ENCODE measurements at places on chromosomes 1 and 21. TPM values are rescaled to one million over a fixed set of nuclear protein-coding genes. Genes with fewer than 3 reads are reported as not detected.

Gene NT5C1A
- not detected for total RNA-seq

Gene CFHR3
- not detected for total RNA-seq

Gene UBASH3A
- 0.66 TPM for total RNA-seq

Gene TLR5
- 7.8 TPM for total RNA-seq

Gene CLCA2
- total RNA-seq = not detected

Gene ELOA
- 55.8 TPM for total RNA-seq

Gene TSPEAR
- total RNA-seq = not detected

Gene PLPPR4
- 1.5 TPM for total RNA-seq

Gene NIPAL3
- total RNA-seq = 12.7 TPM

Gene EPHA8
- total RNA-seq = not detected

Gene NFIA
- total RNA-seq = 172 TPM

Gene CRP
- not detected for total RNA-seq

Gene ACTL8
- not detected for total RNA-seq

Gene UMODL1
- total RNA-seq = not detected

Gene HSF2BP
- total RNA-seq = 0.44 TPM

Gene SYTL1
- not detected for total RNA-seq

Gene F11R
- total RNA-seq = 61.8 TPM

Gene CD5L
- not detected for total RNA-seq

Gene BCAN
- total RNA-seq = not detected

Gene KCNJ15
- total RNA-seq = 6.6 TPM

Gene S100A2
- total RNA-seq = not detected

Gene PADI1
- not detected for total RNA-seq

Gene FBLIM1
- total RNA-seq = 12.9 TPM

Gene C1orf87
- total RNA-seq = not detected

Gene ITGB2
- total RNA-seq = 55.8 TPM

Gene HOOK1
- 0.22 TPM for total RNA-seq

Gene MAGI3
- total RNA-seq = 13.0 TPM

Gene GPR37L1
- not detected for total RNA-seq

Gene LCE6A
- not detected for total RNA-seq

Gene AMY1C
- total RNA-seq = not detected

Gene ATP1A4
- not detected for total RNA-seq
